ENCODE measurements at places on chromosomes 1 and 21. TPM values are rescaled to one million over a fixed set of nuclear protein-coding genes. Genes with fewer than 3 reads are reported as not detected.

The OR6K3 gene
- total RNA-seq = not detected

GRCh38 chr1:3115275-3116149 is 46.5 kb downstream of the PRDM16 start:
- H3K27ac ChIP-seq = no peak overlapping the region
- H3K27me3 ChIP-seq = no peaks in the 10 kb centered on the region
- DNase-seq = no peak
- H3K4me1 ChIP-seq = peaks cover 2% of the 10 kb centered on the region
- no peak overlapping the region for H3K4me3 ChIP-seq

GRCh38 chr1:27526569-27527222 is 36.7 kb upstream of the WASF2 start:
- no peak overlapping the region for H3K4me3 ChIP-seq
- H3K27ac ChIP-seq = peak overlapping the region; percentile 83
- no peak for DNase-seq
- H3K4me1 ChIP-seq = peaks cover 75% of the 10 kb centered on the region
- peaks cover 5% of the 10 kb centered on the region for H3K36me3 ChIP-seq

DNA sequence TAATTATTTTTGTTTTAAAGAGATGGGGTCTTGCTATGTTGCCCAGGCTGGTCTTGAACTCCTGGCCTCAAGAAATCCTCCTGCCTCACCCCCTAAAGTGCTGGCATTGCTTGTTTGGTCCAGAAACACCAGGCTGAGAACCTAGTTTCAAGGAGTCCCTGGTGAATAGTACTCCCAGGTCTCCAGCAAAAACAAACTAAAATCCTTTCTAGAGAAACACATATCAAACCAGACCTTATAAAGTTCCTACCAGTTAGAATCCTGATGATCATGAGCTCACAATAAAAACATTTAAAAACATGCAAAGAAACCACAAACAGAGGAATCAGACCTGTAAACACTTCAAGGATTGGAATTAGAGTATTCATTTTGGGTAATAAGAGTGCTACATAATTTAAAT is 34.4 kb upstream of the PADI1 start:
- H3K27me3 ChIP-seq = no peaks in the 10 kb centered on the region
- peak; percentile 11 for DNase-seq
- peaks cover 3% of the 10 kb centered on the region for H3K36me3 ChIP-seq
- no peak overlapping the region for H3K4me3 ChIP-seq
- peak overlapping the region; percentile 90 for H3K27ac ChIP-seq
- peaks cover 61% of the 10 kb centered on the region for H3K4me1 ChIP-seq

- peaks cover 2% of the 10 kb centered on the region for H3K36me3 ChIP-seq
- H3K4me1 ChIP-seq = peaks cover 22% of the 10 kb centered on the region
- no peak overlapping the region for H3K27ac ChIP-seq
- no peak overlapping the region for H3K4me3 ChIP-seq
- H3K27me3 ChIP-seq = no peaks in the 10 kb centered on the region
- no peak for DNase-seq
These were observed 455.9 kb upstream of the RUNX1 start for GRCh38 chr21:35504951-35505466.

- no peak for DNase-seq
- H3K4me1 ChIP-seq = peaks cover 30% of the 10 kb centered on the region
- H3K36me3 ChIP-seq = peaks cover 3% of the 10 kb centered on the region
- H3K27ac ChIP-seq = peak overlapping the region; percentile 16
These were observed 28.2 kb downstream of the STPG1 start for GRCh38 chr1:24385160-24385940.

- no peak overlapping the region for H3K4me3 ChIP-seq
- no peak overlapping the region for H3K27ac ChIP-seq
- H3K4me1 ChIP-seq = no peaks in the 10 kb centered on the region
These were observed 76.3 kb upstream of the LMO4 start for GRCh38 chr1:87252406-87252805.

DNA sequence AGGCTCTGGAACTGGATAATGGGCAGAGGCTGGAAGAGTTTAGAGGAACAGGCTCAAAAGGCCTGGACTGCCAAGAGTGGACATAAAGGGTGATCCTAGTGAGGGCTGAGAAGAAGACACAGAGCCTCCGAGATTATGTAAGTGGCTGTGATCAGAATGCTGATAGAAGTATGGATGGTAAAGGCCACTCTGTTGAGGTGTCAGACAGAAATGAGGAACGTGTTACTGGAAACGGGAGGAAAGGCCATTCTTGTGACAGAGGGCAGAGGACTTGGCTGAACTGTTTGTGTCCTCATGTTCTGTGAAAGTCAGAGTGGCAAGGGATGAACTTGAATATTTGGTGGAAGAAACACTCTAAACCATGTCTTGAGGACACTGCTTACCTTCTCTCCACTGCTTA is 6.7 kb upstream of the ABCG1 start:
- H3K27ac ChIP-seq = no peak overlapping the region
- H3K36me3 ChIP-seq = no peaks in the 10 kb centered on the region
- H3K27me3 ChIP-seq = peaks cover 24% of the 10 kb centered on the region
- H3K4me3 ChIP-seq = no peak overlapping the region
- peaks cover 13% of the 10 kb centered on the region for H3K4me1 ChIP-seq
- no peak for DNase-seq

The CD34 gene
- total RNA-seq = not detected

DNA sequence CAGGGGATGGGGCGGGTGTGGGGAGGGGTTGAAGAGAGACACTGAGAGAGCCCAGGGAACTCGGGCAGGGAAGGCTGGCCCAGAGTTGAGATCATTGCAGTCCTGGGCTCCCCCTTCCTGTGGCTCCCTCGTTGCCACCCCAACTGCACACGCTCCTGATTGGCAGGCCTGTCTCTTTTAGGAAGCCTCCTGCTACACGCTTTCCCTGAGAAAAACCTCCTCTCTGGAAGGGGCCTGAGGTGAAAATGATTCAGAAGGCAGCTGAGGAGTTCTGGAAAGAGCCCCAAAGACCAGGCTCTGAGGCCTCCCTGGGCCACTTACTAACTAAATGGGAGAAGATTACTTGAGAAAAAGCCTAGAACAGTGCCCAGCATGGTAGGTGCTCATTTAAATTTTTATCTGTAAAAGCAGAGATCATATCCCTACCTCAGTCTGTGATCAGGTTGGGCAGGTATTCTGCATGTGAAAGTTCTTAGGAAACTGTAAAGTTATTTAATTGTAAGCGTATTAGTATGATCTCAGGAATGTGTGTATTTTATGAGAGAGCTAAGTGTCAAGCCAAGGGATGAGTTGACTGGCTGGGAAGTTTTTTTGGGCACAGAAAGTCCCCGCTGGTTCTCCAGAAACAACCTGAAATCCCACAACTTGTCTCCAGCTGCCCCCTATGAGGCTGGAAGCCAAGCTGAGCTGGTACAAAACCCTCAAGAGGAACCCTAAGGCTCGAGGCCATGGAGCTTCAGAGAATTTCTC is 65.2 kb upstream of the EPS8L3 start:
- no peaks in the 10 kb centered on the region for H3K27me3 ChIP-seq
- peaks cover 15% of the 10 kb centered on the region for H3K4me1 ChIP-seq
- no peak overlapping the region for H3K4me3 ChIP-seq
- H3K36me3 ChIP-seq = no peaks in the 10 kb centered on the region
- no peak for DNase-seq
- no peak overlapping the region for H3K27ac ChIP-seq

- peaks cover 2% of the 10 kb centered on the region for H3K4me1 ChIP-seq
- H3K4me3 ChIP-seq = no peak overlapping the region
- DNase-seq = no peak
- no peaks in the 10 kb centered on the region for H3K36me3 ChIP-seq
- H3K27ac ChIP-seq = no peak overlapping the region
These were observed 1.3 kb upstream of the KLHDC7A start for GRCh38 chr1:18479454-18479853.

DNA sequence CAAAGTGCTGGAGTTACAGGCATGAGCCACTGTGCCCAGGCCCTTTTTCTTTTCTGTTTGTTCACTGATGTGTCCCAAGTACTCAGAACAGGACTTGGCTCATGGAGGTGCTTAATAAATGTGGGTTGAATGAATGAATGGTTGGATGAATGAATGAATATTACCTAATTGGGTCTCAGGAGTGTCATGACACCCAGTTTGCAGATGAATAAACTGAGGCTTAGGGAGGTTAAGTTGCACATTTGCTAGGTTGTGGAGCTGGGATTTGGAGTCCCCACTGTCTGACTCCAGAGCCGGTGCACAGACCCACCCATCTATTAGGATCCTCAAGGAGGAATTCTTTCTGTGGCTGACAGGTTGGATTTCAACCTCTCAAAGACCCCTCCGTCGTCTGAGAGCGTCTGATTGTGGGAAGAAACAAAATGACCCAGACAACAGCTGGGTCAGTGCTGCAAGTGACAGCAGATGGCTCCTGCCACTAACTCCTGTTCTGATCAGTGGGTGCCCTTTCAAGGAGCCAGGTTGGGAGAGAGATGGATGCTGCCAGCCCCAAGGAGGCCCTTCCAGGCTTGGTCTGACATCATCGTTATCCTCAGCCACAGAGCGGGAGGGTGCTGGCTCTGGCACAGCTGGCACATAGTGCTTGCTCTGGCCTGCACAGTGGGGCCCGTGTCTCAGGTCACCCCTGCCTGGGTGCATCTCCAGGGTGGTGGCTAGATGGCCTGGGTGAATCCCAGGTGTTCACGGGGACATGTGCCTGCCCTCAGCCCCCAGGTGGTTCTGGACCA is 24.2 kb downstream of the ARHGEF10L start:
- H3K27ac ChIP-seq = peak overlapping the region; percentile 47
- DNase-seq = no peak
- H3K4me3 ChIP-seq = no peak overlapping the region
- H3K27me3 ChIP-seq = no peaks in the 10 kb centered on the region
- H3K4me1 ChIP-seq = peaks cover 77% of the 10 kb centered on the region
- no peaks in the 10 kb centered on the region for H3K36me3 ChIP-seq

The LCE6A gene
- total RNA-seq = not detected
